ENCODE measurements at places on chromosomes 11 and 22.

- no peak for DNase-seq
These were observed 3.6 kb downstream of the TNNI2 start for GRCh38 chr11:1842149-1843097.

DNA sequence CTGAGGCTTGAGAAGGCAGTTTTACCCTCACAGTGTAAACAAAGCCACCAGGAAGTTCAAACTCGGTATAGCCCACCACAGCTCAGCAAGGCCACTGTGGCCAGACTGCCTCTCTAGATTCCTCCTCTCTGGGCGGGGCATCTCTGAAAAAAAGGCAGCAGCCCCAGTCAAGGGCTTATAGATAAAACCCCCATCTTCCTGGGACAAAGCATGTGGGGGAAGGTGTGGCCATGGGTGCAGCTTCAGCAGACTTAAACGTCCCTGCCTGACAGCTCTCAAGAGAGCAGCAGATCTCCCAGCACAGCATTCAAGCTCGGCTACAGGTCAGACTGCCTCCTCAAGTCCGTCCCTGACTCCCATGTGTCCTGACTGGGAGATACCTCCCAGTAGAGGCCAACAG, 69.7 kb downstream of the TTC28 start:
- no peak for DNase-seq

- no peak for DNase-seq
These were observed 117.4 kb upstream of the B3GAT1 start for GRCh38 chr11:134529212-134530096.

DNA sequence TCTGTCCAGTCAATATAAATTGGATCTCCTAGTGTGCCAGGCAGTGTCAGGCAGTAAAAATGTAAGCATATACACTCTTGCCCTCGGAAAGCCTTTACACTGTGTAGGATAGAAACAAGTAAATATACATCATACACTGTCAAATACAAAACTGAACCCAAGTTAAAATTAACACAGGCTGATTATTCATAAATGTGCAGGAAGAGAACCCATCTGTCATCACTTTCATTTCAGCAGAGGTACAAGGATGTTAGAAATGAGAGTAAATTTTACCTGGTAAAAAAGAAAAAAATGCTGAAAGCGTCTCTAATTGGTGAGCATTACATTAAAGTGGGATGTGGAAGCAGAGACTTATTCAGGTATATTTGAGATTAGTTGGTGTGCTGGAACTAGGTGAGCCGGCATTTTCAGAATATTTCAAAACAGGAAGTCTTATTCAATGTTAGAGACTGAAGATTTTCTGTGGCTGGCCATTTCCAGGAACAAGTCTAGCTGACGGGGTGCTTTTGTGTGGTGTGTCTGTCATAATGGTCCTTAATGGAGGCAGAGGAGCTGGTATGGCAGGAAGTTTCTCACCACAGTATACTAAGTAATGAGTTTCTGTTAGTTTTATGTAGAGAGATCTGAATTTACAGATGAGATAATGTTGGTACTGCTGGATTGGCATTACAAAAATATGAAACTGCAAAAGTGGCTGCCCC, 192.6 kb downstream of the CASP12 start:
- peak; percentile 68 for DNase-seq

GRCh38 chr22:40769761-40770160, 49.4 kb downstream of the SLC25A17 start:
- no peak for DNase-seq

DNA sequence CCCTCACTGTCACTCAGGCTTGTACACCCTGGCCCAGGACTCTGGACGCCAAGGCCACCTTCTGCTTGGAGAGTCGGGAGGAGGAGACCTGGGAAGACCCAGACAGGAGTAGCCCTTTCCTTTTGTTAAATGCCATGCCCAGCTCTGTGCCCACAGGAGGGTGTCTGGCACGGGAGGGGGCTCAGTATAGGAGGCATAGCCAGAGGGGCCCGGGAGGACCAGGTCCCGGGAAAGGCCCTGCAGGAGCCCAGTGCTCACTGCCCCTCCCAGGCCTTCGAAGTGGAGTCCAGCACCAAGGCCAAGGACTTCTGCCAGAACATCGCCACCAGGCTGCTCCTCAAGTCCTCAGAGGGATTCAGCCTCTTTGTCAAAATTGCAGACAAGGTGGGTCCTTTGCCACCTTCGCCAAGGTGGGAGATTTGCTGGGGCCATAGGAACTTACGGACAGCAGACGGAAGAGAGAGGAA, 79.0 kb downstream of the MYO7A start:
- no peak for DNase-seq

DNA sequence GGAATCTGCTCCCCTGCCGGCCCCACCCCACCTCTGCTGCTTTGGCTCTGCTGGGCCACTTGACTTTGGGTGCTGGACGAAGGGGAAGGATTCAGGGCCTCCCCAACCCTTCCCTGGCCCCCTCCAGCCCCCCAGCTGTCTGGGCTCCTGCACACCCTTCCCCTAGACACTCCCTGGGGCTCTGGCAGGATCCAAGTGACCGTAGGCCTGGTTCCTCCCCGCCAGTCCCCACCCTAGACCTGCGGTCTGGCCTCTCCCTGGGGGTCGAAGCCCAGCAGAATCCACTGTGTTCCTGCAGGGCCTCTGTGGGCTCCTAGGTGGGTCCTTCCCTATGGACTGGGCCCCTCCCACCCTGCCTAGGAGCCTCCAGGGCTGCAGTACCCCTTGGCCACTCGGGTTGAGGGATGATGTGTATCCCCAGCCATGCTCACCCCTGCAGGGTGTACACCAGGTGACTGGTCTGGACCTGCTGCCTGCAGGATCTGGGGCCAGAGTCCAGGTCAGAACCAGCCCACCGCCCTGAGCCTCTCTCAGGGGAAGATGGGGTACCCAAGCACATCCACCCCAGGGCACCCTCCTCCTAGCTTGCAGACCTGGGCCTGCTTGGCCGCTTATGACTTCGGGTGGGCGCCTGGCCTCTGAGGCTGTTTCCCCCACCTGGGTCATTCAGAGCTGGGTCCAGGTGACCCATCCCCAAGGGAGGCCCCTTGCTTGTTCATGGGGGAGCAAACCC, 5.6 kb downstream of the PIM3 start:
- peak; percentile 42 for DNase-seq

DNA sequence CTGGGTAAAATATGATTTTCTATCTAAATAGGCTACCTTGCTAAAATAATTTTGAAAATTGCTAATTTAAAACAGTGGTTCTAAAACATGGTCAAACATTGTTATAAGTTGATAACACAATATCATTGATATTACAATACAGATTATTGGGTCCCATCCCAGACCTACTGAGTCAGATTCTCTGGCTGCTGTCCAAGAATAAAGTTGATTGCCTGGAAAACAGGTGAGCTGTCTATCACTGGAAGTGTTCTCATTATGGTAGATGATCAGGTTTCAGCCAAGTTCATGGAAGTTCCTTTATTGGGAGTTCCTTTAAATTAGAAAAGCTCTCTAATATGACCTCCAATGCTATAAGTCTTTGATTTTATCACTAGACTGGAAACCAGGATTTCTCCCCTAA, 52.3 kb downstream of the SC5D start:
- DNase-seq = no peak

- no peak for DNase-seq
These were observed 1.4 kb downstream of the LMNTD2 start for GRCh38 chr11:559020-559620.

GRCh38 chr11:14259186-14259784, 99.7 kb downstream of the RRAS2 start:
- DNase-seq = no peak

- DNase-seq = peak; percentile 57
These were observed 705 bp downstream of the PTPRJ start for GRCh38 chr11:47980907-47981621.

DNA sequence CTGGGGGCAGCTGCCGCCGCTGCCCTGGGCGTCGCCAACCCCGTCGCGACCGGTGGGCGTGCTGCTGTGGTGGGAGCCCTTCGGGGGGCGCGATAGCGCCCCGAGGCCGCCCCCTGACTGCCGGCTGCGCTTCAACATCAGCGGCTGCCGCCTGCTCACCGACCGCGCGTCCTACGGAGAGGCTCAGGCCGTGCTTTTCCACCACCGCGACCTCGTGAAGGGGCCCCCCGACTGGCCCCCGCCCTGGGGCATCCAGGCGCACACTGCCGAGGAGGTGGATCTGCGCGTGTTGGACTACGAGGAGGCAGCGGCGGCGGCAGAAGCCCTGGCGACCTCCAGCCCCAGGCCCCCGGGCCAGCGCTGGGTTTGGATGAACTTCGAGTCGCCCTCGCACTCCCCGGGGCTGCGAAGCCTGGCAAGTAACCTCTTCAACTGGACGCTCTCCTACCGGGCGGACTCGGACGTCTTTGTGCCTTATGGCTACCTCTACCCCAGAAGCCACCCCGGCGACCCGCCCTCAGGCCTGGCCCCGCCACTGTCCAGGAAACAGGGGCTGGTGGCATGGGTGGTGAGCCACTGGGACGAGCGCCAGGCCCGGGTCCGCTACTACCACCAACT, 1.0 kb downstream of the FUT4 start:
- DNase-seq = no peak

GRCh38 chr22:28774378-28774777, 1.9 kb downstream of the CCDC117 start:
- DNase-seq = no peak

DNA sequence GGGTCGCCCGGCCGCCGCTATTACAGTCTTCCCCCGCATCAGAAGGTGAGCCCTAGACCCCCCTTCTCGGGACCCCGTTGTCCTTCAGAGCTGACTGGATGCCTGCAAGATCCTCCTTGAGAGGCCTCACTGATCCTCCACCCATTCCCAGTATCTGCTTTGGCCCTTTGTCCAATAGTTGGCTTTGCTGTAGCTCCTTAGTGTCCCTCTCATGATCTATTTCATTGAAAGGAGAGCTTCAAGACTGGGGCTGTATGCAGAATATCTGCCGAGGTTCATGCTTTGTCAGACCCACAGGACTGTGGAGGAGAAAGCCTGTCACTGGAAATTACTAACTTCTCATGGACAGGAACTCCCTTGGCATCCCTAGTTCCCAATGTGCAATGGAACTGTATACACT, 499 bp downstream of the DLAT start:
- DNase-seq = no peak

DNA sequence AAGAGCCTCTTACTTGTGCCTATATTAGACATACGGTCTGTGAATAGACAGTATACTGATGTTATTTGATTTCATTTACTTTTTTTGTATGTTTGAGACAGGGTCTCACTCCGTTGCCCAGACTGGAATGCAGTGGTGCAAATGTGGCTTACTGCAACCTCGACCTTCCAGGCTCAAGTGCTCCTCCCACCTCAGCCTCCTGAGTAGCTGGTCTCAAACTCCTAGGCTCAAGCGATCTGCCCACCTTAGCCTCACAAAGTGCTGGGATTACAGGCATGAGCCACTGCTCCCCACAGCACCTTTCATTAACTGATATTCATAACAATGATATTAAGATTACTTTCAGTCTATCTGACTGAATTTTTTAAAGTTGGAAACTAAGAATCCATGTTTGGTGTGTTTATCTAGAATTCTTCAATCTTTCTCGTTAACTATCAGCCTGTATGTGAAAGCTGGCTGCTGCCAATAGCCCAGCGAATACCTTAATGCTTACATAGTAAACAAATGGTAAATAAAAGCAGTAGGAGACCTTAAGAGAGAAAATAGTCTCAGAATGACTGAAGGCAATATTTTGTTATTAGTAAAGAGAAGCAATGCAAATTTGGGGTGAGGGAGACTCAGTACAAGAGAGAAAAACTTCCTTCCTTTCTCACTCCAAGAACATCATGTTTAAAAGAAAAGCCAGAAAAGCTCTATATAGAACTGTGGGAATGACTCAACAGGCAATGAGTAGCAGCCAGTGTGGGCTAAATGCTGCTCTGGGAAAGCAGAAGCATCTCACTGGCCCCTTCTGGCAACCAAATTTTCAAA, 101.9 kb downstream of the MRTFA start:
- no peak for DNase-seq

DNA sequence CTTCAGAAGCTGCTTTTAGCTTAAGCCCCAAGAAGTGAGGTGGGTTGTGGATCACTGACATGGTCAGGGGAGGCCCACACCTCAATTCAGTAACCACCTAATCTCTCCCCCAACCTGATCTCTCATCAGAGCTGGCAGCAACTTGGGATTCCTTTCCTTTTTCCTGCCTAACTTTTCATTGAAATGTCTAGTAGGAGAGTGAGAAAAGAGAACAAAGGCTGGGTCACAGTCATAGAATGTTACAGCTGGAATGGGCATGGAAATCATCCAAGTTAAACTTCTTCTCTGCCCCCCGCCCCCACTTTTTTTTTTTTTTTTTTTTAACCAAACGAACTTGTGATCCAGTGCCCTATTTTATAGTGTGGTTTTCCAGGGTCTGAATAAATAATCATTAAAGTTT, 91.8 kb downstream of the RNF169 start:
- no peak for DNase-seq

DNA sequence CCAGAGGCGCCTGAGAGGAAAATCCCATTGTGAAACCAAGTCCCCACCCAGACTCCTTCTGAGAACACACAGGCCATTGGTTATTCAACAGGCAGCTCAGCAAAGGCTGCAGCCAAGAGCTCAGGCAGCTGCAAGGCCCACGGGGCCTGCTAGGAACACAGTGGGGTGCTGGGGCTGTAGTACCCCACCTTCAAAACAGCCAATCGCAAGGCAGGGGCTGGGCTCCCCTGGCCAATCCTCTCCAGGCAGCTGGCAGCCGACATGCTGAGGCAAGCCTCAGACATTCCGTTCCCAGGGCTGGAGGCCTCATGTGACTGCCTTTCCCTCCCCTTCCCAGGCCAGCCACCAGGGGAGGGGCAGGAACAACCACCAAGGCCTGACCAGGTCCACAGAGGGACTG, 6.6 kb downstream of the PRODH start:
- no peak for DNase-seq

DNA sequence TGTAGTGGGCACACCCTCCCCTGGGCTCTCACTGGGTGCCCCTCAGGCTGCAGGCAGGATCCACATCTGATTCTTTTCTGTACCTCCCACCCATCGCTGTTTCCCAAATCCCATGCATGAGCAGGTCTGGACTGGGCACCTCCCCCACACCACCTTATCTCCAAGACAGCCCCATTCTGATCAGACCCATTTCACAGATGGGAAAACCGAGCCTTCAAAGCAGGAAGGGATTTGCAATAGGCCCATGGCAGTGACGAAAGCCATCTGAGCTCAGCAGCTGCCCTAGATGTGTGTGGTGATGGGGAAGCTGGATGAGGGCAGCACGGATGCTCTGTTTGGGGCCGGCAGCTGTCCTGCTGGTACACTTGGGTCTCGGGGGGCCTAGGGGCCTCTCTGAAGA, 41.4 kb downstream of the WNT7B start:
- no peak for DNase-seq

GRCh38 chr22:49803134-49803533, 24.5 kb downstream of the BRD1 start:
- no peak for DNase-seq

GRCh38 chr22:19231986-19232385, 53.5 kb upstream of the SLC25A1 start:
- no peak for DNase-seq

All from stimulated activated CD8-positive, alpha-beta memory T cell treated with anti-CD3 and anti-CD28 coated beads, Interleukin-4, amount 100 ng/mL, for 48 hours (primary cell).